ENCODE measurements at places on chromosomes 6 and 20.

GRCh38 chr20:8389381-8390036 is 257.4 kb downstream of the PLCB1 start:
- no peak for DNase-seq

DNA sequence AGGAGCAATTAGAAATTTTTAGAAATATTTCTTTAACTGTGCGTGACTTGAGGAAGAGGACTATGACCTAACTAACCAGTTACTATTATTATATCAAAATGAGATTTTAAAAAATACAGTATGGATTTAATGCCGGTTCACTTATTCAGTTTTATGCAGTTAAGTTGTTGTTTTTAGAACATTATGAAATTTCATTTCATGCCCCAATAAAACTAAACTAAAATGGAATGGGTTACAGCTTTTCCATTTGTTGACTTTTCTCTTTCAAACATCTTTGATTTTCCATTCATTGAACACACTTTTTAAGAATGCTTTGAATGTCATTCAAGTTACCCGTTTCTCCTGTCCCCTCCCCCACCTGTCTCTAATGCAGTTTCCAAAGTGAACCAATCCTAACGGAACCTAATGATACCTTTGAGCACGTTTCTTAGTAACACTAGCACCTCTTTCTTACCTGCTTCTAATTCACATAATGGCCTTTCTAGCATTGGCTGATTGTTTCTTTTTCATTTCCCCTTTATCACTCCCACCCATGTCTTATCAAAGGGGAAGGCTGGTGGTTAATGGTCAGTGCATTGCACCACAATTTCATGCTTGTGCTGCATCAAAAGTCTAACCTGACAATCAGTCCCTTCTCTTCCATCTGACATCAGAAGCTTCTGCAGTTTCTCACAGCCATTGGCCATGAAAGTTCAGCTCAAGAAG is 262.2 kb upstream of the TAB2 start:
- DNase-seq: no peak

DNA sequence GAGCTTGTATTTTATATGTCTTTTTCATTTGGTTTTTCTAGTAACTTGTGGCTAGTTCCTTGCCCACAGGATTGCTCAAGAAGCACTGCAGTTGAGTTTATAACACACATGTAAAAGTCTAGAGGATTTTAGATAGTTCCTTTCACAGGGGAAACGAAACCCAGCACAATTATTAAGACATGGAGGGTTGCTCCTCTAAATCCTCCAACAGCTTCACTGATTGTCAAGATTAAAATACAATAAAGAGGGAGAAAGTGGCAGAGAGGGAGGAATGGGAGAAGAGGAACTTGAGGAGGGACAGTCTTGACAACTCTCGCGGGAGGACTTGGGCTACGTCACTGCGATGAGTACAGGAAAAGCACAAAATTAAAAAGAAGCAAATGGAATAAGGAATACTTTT is 9.7 kb upstream of the TBC1D7 start:
- DNase-seq: no peak

DNA sequence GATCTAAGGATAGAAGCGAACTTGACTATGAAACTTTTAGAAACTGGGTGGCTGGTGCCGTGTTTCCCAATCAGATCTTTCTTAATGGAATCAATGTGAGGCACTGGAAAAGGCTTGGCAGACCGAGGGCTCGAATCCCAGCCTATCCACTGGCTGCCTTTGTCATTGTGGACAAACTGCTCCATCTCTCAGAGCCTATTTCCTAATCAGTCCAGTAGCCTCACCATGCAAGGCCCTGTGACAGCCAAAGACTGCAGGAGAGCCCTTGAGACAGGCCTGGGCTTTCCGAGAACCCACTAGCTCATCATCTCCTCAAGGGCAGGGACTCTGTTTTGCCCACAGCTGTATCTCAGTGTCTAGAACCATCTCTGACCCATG is 43.4 kb downstream of the SPDEF start:
- DNase-seq: no peak

GRCh38 chr6:69179681-69180080 is 544.6 kb downstream of the ADGRB3 start:
- DNase-seq: no peak

- no peak for DNase-seq
Observed at GRCh38 chr6:15349379-15349778, 103.5 kb downstream of the JARID2 start.

- DNase-seq: peak; percentile 83
Observed at GRCh38 chr6:112286010-112286409, 31.6 kb upstream of the LAMA4 start.

GRCh38 chr20:49656304-49656703 is 57.4 kb downstream of the B4GALT5 start:
- DNase-seq: no peak

DNA sequence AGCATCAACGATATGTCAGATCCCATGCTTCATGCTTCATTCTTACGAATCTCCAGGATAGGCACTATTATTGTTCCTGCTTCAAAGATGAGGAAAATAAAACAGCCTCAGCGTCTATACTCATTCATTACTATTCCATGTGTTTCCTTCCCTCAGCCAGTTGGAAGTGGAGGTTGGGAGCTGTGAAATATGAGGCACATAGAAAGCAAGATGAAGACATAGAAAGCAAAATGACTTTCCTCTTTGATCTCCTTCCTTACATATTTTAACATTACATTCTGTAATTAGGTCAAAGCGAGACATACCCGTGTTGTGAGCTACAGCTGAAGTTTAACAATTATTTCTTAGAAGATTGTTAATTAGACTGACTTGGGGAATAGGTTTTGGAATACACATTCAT is 125.4 kb downstream of the FYN start:
- DNase-seq: no peak

GRCh38 chr6:43074847-43075669 is 1.1 kb upstream of the PTK7 start:
- DNase-seq: no peak

DNA sequence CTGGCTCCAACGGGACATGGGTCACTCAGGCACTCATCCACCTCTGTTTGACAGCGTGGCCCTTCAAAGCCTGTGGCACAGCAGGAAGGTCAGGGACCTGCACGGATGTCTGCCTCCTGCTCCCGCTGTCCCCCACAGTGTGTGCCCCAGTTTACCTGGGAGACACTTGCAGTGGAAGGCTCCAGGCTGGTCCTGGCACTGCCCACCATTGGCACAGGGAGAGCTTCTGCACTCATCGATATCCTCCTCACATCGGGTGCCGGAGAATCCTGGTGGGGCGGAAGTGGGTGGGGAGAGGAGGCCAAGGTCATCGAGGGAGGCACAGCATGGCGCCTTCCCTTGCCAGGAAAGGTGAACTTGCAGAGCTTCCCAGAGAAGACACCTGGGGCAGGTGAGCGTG is 6.9 kb downstream of the NOTCH4 start:
- no peak for DNase-seq

DNA sequence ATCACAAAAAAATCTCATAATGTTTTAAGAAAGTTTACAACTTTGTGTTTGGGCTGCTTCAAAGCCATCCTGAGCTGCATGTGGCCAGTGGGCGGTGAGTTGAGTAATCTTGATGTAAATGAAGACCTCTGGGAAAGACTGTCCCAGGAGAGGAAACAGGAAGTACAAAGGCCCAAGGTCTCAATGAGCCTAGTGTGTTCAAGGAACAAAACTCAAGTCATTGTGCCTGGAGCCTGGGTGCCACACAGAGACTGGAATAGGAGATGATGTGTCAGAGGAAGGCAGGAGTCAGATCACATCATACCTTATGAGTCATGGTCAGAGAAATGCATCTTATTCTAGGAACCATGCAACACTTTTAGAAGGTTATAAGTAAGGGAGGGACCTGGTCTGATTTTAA is 51.5 kb downstream of the COL19A1 start:
- DNase-seq: no peak

- DNase-seq: no peak
Observed at GRCh38 chr6:35473075-35473849, 5.1 kb downstream of the RPL10A start.

GRCh38 chr6:99119109-99120031 is 171.6 kb upstream of the FBXL4 start:
- no peak for DNase-seq

DNA sequence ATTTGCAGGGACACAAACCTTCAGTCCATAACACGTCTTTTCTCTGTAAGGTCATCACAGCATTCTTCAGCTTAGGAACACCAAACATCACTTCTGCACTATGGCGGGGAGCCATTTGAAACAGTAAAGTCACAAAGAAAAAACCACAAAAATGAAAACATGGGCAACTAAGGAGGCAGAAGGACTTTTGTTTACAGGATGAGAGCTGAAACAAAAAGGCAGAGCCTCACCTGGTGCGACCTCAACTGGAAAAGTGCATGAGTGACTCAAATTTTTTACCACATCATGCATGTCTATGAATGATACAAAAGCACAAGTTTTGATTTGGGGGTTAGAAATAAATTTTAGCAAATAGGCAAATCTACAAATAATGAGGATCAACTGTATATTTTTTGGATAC is 68.2 kb upstream of the TNFAIP3 start:
- no peak for DNase-seq

GRCh38 chr6:114096561-114097172 is 125.7 kb upstream of the HDAC2 start:
- DNase-seq: peak; percentile 3

- DNase-seq: no peak
Observed at GRCh38 chr20:1657556-1658334, at the start of gene SIRPG. SIRPG (minus strand) TSS chr20:1657779; CDS start chr20:1657714, 65 bp downstream.

GRCh38 chr6:11161031-11161956 is 49.8 kb upstream of the ERVFRD-1 start:
- DNase-seq: no peak

GRCh38 chr20:16942756-16943155 is 194.6 kb downstream of the OTOR start:
- no peak for DNase-seq

DNA sequence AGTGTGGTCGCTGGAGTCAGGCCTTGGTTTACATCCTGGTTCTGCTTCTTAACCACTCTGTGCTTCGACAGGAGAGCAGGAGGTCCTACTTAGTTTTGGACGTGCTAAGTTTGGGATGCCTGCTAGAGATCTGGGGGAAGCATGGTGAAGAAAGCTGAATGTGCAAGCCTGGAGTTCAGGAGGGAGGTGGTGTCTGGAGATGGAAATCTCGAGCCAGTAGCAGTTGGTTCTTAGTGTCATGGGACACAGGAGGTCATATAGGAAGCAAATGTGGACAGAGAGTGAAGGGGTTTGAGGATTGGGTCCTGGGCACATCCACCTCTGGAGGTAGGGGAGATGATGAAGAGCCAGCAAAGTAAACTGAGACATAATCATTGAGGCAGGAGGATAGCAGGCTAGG is 131.4 kb downstream of the SYCP2 start:
- no peak for DNase-seq

DNA sequence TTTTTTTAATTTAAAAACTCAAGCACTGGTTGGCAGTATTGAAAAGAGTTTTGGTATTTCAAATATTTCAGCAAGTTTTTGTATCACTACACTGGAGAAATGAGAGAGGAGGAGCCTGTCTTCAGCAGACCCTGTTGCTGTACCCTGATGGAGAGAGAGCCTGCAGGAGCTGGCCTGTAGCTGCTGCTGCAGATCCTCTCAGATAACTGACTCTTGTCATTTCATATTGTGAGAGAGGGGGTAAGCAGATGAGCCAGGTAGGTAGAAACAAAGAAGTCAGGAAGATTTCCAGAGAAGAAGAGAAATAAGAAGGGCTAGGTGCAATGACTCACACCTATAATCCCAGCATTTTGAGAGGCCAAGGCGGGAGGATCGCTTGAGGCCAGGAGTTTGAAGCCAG is 64.1 kb upstream of the TBC1D7 start:
- no peak for DNase-seq

GRCh38 chr20:57260934-57261333 is 5.5 kb downstream of the BMP7 start:
- no peak for DNase-seq

- DNase-seq: no peak
Observed at GRCh38 chr6:13013681-13014503, 297.3 kb downstream of the PHACTR1 start.

GRCh38 chr6:47360388-47360787 is 50.7 kb upstream of the TNFRSF21 start:
- no peak for DNase-seq
